Osteocyte (in vitro differentiated cells): ENCODE measurements at places on chromosomes 16 and 17. TPM values are rescaled to one million over a fixed set of nuclear protein-coding genes. Genes with fewer than 3 reads are reported as not detected.

DNA sequence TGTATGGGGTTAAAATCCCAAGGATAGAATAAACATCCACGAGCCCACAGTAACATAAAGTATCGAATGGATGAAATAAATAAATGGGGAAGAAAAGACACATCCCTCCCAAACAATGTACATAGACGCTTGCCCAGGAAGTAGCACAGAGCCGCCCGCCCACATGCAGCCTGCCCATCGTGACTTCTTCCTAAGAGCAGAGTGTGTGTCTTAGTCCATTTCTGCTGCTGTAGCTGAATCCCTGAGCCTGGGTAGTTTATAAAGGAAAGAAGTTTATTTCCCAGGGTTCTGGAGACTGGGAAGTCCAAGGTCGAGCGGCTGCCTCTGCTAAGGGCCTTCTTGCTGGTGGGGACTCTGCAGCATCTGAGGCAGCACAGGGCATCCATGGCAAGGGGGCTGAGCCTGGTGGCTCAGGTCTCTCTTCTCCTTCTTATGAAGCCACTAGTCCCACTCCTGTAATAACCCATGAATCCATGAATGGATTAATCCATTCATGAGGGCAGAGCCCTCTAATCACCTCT lies 39.4 kb upstream of the ZNF469 start:
- H3K36me3 ChIP-seq, result no peaks in the 10 kb centered on the region
- H3K4me1 ChIP-seq, result no peaks in the 10 kb centered on the region
- H3K4me3 ChIP-seq, result no peak overlapping the region

GRCh38 chr17:75069783-75070182 lies 18.0 kb upstream of the SLC16A5 start:
- H3K4me1 ChIP-seq, result peaks cover 2% of the 10 kb centered on the region
- H3K4me3 ChIP-seq, result no peak overlapping the region
- no peaks in the 10 kb centered on the region for H3K27me3 ChIP-seq
- peaks cover 1% of the 10 kb centered on the region for H3K36me3 ChIP-seq

GRCh38 chr17:82872591-82873520 lies 33.0 kb upstream of the ZNF750 start:
- DNase-seq, result no peak
- H3K4me3 ChIP-seq, result no peak overlapping the region
- no peaks in the 10 kb centered on the region for H3K27me3 ChIP-seq
- H3K4me1 ChIP-seq, result peaks cover 14% of the 10 kb centered on the region

TBC1D3D gene
- total RNA-seq, result 0.63 and 0.91 TPM in 2 replicates

DNA sequence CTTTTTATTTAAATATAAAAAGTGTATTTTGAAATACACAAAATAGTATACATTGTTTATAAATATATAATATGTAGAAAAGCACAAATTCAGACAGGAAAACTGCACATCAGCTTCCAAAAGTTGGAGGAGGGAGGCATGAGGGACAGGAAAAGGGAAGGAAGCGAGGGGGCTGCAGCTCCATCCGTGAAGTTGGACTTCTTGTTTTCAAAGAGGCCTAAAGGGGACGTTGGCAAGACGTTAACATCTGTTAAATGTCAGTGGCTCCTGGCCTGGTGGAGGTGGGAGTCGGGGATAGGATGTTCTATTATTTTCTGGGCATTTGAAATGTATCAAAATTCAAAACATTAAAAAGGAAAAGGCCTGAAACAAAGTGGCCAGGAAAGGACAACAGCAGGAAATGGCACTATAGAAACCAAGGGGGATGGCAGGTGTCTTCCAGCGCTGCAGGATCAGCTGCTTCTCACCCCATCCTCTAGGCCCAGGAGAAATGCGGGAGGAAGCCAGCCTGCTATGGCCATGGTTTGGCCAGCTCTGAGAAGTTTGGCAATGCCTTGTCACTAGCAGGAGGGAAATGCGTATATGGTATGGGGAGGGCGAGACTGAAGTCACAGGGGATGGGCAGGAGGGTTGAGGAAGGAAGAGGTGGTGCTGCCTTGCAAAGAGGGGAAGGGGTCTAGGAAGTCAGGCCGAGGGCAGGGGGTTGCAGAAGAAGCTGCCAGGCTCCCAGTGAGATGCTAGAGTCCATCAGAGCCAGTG lies 6.4 kb downstream of the CMTM2 start:
- peaks cover 12% of the 10 kb centered on the region for H3K4me1 ChIP-seq
- peaks cover 3% of the 10 kb centered on the region for H3K27me3 ChIP-seq

- H3K36me3 ChIP-seq, result peaks cover 13% of the 10 kb centered on the region
- no peak for DNase-seq
- H3K4me3 ChIP-seq, result no peak overlapping the region
- no peaks in the 10 kb centered on the region for H3K27me3 ChIP-seq
These were observed 3.4 kb downstream of the PLEKHH3 start for GRCh38 chr17:42673266-42673884.

DNA sequence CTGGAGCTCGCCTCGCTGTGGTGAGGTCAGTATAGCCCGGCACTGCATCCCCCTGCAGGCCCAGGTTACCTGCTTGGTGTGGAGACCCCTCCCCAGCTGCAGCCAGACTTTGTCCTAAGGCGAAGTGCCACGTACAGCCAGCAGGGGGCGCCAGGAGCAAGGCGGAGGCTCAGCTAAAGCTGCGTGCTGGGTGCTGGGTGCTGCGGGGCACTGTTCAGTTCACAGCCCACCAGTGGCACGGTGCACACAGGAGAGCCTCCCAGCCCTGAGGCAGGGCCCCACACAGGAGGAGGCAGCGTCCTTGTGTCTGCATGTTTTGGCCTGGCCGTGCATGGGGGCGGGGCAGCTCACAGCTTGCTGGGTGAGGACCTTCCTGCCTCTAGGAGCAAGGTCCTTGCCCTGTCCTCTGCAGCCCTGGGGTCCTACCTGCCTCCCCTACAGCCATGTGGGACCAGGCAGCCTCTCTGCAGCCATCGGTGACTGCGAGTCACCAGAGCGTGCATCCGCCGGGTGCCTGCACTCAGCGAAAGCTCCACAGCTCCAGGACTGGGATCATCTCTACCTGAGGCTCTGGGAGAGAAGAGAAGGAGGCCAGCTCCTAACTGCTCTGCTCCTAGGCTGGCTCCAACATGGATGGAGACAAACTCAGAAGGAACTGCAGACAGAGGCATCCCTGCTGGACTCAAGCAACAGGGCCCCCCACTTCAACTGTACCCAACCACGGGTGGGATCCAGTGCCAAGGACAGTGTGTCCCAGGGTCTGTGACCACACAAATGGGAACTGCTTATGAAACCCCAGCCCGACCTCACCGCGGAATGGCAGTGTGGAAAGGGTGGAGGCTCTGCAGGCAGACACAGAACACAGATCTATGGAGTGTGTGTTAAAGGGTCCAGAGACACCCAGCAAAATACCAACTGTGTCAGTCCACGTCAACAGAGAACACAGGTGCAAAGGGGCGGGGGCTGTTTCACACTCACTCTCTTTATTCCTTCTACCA lies 19.0 kb downstream of the SLC7A5 start:
- peaks cover 72% of the 10 kb centered on the region for H3K4me1 ChIP-seq
- H3K4me3 ChIP-seq, result no peak overlapping the region
- no peaks in the 10 kb centered on the region for H3K27me3 ChIP-seq
- H3K36me3 ChIP-seq, result peaks cover 28% of the 10 kb centered on the region
- no peak overlapping the region for H3K27ac ChIP-seq
- DNase-seq, result no peak
